Activated naive CD4-positive, alpha-beta T cell treated with anti-CD3 and anti-CD28 coated beads for 36 hours (primary cell): ENCODE measurements at places on chromosomes 12 and 14. TPM values are rescaled to one million over a fixed set of nuclear protein-coding genes. Genes with fewer than 3 reads are reported as not detected.

DNA sequence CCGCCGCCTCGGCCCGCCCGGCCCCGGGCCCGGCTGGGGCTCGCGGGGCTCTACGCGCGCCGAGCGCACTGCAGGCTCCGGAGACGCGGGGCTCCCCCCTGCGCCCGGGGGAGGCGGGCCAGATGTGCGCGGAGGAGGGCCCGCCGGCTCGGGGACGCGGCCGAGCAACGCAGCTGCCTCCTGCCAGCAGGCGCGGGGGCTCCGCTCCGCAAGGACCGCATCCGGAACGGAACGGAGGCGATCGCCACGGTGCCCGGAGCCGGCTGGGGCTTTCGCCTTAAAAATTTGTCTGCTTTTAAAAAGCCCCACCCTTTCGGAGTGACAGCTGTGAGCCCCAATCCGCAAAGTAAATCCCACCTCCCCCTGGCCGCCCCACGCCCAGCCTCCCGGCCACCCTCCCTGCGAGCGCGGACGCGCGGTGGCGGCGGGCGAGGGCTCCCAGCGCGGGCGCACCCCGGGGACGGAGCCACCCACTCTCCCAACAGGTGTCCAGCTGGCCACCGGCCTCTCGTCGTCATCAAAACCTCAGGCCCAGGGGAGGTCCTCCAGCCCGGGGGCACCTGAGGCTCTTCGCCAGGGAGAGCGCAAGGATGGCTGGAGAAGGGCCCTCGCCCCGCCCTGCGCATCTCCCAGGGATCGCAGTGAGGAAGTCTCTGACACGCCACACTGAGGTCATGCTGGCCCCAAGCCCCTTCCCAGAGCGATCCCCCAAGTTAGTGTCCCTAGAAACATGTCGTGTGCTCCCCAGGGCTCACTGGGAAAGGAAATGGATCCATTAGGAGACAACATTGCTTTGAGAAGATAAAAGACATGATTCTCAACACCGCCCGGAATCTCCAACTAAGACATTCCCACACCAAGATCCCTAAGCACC, at the start of gene TMEM132D:
TSS of gene TMEM132D (minus strand) at position 70 of the 874 bp plus-strand sequence.
- DNase-seq, result no peak

GRCh38 chr12:79360286-79360685, 330.5 kb downstream of the PAWR start:
- no peak for DNase-seq

- DNase-seq, result no peak
Observed at GRCh38 chr14:92906420-92906819, 16.5 kb upstream of the CHGA start.

SLC17A8 gene
- total RNA-seq, result not detected
